ENCODE measurements at places on chromosomes 6 and 20.

- DNase-seq = no peak
Observed at GRCh38 chr6:46338131-46338530, 153.1 kb downstream of the RCAN2 start.

GRCh38 chr20:48156521-48156920 lies 371.2 kb upstream of the SULF2 start:
- DNase-seq = no peak

DNA sequence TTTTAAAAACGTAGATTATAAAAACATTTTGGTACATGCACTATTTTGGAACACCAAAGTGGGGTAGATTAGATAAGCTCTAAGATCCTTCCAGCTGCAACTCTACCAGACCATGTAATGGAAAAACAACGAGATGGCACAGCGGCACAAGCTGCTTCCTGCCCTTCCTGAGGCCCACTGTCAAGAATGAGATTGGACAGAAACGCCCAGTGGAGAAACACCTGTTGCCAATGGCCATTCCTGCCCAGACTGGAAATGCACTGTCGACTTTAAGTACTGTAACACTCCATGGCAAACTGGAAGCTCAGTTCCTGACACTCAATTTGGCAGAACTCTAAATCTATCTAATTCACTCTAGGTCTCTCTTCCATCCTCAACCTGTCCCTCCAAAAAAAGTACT lies 21.4 kb downstream of the EDEM2 start:
- no peak for DNase-seq

DNA sequence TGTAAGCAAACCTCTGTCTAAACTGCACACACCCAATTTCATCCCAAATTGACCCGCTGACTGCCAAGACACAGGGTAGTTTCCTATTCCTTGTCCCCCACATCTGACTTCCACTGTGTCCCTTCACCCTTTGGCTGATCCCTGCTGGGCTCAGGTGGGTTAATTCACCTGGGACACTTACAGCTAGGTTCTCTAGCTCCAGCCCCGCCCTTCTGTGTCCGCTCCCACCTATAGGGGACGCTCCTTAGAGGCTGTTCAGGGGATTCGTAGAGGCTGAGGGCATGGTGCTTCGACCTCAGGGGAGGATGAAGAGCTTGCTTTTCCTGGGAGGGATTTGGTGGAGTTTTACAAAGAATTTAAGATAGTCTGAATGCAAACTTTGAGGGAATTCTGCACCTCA lies 4.0 kb upstream of the CD93 start:
- DNase-seq = no peak

- DNase-seq = no peak
Observed at GRCh38 chr6:89797317-89797716, 22.3 kb downstream of the MDN1 start.

DNA sequence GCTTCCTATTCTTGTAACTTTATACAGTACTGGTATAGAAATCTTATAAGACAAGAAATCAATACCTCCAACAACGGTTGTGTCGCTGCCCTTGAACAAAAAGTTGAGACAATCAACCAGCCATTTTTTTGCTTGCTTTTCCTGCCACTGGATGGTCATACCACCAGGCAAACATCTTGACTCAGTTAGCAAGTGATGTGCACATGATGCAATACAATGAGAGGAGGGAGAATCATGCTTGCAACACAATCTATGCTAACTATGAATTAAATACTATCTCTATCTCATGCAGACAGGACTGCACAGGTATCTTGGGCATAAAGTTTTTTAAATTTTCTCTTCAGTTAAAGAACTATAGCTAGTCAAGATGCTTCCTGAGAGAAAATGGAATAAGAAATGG lies 877.7 kb upstream of the CITED2 start:
- DNase-seq = no peak

DNA sequence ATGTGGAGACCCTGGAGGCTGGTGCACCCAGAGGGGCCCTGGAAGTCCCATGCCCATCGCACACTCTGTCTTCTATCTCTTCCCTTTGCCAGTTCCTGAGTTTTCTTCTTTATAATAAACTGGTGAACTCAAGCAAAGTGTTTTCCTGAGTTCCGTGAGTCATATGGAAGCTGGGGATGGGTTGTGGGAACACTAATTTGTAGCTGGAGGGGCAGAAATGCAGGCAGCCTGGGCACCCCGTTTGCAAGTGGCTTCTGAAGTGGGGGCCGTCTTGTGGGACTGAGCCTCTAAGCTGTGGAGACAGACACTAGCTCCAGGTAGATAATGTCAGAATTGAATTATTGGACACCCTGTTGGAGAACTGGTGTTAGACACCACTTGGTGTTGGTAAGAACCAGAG lies 3.2 kb upstream of the PPP1R3G start:
- no peak for DNase-seq

DNA sequence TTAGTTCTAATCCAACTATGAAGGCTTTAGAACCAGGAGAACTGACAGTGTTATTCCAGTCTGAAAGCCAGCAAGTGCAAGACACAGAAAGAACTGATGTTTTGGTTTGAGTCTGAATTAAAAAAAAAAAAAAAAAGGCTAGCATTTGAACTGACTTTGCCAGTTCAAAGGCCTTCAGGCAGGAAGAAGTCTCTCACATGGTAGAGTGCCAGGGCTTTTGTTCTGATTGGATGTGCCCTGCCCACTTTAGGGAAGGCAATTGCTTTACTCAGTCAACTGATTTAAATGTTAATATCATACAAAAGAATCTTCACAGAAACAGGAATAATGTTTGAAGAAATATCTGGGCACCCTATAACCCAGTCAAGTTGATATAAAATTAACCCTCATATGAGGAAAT lies 212.2 kb downstream of the HIVEP2 start:
- DNase-seq = no peak

DNA sequence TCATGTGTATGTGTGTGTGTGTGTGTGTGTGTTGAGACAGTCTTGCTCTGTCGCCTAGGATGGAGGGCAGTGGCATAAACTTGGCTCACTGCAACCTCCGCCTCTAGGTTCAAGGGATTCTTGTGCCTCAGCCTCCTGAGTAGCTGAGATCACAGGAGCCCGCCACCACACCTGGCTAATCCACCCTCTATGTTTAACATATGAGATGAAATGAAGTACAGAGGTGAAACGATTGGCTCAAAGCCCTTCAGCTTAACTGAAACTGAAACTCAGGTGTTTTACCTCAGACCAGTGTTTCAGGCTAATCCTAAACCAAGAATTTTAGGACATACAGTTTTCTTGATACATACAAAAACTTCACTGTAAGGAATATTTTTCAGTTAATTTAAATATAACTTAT lies 167.3 kb downstream of the KCNQ5 start:
- DNase-seq = no peak

- no peak for DNase-seq
Observed at GRCh38 chr6:28449056-28449455, 5.8 kb upstream of the ZSCAN23 start.

DNA sequence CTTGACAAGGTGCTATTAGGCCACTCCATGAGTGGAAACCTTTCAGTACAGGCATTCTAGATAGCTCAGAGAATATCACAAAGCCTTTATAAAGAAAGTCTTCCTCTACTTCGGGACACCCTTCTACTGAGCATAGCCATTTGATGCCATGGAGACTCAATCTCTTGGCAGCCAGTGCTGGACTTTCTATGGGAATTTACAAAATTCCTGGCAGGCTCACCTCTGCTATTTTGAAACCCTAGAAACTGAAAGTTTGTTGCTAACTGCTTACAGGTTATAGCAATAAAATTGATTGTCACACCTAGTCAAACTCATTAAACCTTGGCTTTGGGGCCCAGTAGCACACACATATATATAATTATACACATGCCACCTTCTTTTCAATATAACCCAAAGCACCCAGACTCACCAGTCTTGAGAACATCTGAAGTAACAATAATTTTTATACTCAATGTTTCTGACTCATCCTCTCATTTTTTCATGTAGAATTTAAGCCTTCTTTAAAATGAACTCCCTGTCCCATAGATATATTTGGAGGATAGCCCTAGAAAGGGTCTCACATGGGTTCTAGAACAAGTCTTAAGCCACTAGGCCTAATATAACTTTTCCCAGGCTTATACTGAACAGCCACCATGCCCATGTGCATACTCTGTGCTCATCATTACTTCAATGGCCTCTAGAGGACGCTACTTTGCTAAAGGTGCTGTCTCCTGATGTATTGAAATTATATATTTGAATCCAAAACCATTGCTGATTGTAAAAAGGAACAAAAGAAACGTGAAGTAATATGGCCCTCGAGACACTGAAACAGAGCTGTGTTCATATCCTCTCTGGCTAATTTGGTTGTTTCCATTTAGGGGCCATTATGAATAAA lies 368.1 kb upstream of the MARCKS start:
- DNase-seq = no peak

DNA sequence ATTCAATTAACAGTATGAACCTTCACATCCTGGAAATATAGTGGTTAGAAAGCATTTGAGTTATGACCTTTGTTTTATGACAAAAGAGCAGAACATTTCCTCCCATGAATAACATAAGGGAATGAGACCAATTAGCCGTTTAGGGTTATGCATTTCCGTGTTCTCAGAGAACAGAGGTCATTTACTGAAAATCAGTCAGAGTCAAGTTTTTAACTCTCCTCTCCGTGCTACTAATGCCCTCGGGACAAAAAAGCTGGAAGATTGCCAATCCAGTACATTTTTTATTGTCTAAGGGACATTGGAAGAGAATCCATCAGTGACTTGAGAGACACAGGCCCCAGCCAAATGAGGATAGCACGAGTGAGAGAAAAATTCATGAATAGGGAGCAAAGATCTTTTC lies 632.7 kb downstream of the RFPL4B start:
- no peak for DNase-seq

- no peak for DNase-seq
Observed at GRCh38 chr6:110095935-110096334, 83.5 kb downstream of the WASF1 start.

DNA sequence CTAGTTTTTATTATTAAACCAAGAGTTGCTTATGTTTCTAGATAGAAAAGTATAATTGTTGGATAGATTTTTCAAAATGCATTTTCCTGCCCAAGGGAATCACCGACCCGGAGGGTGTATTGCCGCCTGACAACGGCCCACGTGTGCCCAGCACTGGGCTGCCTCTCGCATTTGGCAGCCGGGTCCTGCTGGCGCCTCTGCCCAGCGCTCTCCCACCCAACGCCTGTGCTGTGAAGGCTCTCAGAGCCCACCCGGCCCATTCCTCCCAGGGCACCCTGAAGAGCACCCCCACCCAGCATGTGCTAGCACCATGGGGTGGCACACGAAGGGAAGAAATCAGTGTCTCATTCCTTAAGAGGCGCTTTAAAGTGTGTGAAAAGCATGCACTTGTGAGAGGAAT lies 88.3 kb upstream of the AFDN start:
- DNase-seq = no peak

All from NCI-H446 treated with DMSO at 0.1 percent for 48 hours (cell line).